ENCODE measurements at places on chromosomes 3 and 15.

DNA sequence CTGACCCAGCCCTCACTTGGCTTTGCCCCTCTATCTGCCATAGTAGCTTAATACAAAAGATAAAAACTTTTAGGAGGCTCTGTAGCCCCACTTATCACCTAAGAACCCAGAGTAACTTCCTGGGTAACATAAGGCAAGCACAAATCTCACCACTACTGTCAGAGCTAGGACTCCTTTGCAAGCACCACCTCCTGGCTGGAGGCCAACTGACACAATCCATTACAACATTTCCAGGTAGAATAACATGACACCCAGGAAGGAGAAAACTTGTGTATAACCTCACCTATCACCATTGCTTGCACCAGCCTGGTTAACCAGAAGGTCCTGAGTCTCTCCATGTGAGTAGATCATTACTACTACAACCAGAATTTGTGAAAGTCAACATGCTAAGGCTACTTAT lies 230.0 kb downstream of the TUSC7 start:
- DNase-seq: peak; percentile 67

GRCh38 chr3:111040959-111041358 lies 30.7 kb upstream of the NECTIN3 start:
- no peak for DNase-seq

GRCh38 chr15:92316586-92317295 lies 76.9 kb upstream of the ST8SIA2 start:
- DNase-seq: no peak

DNA sequence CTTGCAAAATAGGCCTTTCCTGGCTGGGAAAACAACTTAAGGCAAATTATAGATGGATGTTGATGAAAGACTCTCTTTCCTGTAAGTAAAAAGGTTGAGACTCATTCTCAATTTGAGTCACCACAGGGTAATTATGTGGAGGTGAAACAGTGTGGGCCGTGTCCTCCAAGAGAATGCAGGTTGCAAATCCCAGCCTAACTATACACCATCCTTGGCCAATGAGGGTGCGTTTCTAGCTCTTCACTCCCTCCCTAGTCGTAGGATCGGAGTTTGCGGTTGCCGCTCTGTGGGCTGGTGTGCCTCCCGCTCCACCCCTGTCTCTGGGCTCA lies 259.9 kb downstream of the PLCL2 start:
- DNase-seq: no peak

DNA sequence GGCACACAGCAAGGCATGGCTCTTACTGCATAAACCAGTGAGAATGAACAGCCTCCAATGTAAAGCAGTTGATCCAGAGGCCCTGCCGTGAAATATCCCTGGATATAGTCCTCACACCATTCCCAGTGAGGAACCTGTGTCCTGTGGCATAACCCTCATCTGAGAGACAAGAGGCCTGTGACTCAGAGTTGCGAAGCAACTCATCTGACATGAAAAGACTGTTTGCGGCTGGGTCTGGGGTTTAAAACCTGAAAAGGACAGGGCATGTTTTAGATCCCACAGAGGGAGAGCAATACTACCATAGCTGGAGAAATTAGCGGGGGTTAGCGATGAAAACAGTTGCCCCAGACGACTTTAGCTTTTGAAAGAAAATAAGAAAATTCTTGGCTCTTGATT lies 165.3 kb upstream of the BHLHE40 start:
- no peak for DNase-seq

DNA sequence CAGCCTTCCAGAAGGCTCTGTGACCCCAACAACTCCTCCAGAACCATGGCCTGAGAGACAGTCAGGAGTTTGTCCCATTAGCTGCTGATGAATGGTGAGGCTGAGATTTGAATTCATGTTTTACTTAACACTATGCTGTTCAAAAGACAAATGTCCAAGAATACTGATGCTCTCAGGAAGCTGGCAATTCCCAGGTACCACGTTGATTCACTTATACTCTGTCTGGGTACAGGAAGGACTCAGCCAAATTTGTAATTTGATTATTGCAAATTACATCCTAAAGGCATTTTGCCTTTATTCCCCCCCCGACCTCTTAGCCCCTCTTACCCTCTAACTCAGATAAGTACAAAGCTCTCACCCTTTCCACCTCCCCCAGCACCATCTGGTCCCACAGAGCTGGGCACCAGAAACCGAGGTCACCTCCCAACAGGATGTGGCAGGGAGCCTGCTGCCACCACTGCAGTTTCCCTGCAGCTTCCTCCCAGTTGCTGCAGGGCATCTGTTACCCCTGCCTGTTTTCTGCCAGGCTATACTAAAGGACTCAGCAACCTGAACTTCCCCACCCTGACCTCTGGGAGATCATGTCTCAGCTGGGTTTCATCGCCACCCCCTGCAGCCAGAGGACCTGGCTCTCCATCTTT lies 33.6 kb downstream of the EAF1 start:
- DNase-seq: no peak

- DNase-seq: no peak
Measured at GRCh38 chr3:126124148-126124868, 40.4 kb upstream of the SLC41A3 start.

- peak; percentile 100 for DNase-seq
Measured at GRCh38 chr15:75451674-75452363, at the start of gene SIN3A. SIN3A (minus strand) TSS chr15:75451690; CDS start chr15:75430375, 21,315 bp downstream.

GRCh38 chr3:181329024-181329423 lies 339.5 kb upstream of the DNAJC19 start:
- no peak for DNase-seq

GRCh38 chr15:58247855-58248842 lies 110.0 kb downstream of the AQP9 start:
- DNase-seq: no peak

GRCh38 chr3:80898211-80898610 lies 863.2 kb downstream of the GBE1 start:
- no peak for DNase-seq

GRCh38 chr3:100001526-100002270 lies 112.6 kb downstream of the FILIP1L start:
- DNase-seq: peak; percentile 98

DNA sequence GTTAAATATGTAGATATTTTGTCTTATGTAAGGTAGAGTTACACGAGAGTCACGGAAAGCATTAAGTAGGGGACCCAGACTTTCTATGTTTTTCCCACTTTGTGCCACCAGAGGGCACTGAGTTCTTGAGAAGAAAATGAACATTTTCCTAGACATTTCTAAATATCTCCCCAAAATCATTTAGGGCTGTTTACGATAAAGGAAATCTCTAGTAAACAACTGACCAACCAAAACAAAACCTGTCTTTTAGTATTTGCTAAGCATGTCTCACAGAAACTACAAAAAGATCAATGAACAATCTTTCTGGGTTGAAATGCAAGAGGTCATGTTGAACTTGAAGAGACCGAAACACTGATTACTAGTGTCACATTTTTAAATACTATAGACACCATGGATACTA lies 16.1 kb downstream of the POU1F1 start:
- peak; percentile 65 for DNase-seq

DNA sequence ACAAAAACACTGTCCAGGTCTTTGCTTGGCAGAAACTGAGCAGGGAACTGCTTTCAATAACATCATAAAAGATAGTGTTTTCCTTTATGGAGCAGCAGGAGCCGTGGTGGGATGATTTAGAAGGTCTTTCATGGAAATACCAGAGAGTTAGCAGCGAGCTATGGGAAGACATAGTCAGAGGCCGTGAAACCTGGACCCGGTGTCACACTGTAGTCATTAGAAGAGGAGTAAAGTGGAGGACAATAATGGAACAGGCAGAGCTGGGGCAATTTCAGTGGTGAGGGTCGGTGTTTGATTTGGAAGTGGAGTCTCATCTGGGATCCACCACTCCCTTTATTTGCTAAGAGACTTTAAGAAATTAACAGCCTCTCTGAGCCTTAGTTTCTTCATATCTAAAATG lies 57.5 kb downstream of the GHSR start:
- DNase-seq: no peak

DNA sequence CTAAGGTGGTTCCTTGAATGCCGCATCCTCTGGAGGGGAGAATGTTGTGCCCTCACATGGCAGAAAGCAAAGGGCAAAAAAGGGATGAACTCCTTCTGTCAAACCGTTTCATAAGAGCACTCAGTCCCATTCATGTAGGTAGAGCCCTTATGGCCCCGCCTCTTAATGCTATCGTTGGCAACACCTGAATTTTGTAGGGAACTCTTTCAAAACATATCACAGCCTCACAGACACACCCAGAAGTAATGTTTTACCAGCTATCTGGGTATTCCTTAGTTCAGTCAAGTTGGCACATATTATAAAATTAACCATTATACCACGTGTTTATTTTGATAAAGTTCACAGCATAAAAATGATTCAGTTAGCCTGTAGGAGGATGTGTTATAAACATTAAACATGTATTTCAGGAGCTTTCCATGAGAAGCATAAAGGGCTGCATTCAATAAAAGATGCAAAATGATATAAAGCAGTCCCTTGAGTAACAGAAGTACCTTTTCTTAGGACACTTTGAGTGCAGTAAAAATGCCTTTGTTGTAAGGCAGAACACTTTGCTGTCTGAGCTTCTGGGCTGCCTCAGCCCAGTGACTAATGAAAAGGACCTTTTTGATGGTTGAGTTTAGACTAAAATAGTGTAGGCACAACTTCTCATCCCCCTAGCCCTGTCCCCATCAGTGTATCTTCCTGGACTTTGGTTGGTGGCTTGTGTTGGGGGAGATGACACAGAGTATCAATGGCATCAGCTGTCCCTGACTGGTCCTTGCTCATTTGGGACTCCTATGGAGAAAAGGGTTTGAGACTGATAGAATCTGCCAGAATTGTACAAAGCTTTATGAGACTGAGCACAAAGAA lies 263.5 kb upstream of the TPRG1 start:
- DNase-seq: no peak

- DNase-seq: no peak
Measured at GRCh38 chr3:46950650-46951241, 25.8 kb downstream of the CCDC12 start.

GRCh38 chr3:172134352-172134751 lies 95.0 kb downstream of the FNDC3B start:
- no peak for DNase-seq

GRCh38 chr3:168544097-168544957 lies 448.6 kb upstream of the GOLIM4 start:
- DNase-seq: peak; percentile 10

- no peak for DNase-seq
Measured at GRCh38 chr3:108623504-108623903, 34.0 kb downstream of the DZIP3 start.

DNA sequence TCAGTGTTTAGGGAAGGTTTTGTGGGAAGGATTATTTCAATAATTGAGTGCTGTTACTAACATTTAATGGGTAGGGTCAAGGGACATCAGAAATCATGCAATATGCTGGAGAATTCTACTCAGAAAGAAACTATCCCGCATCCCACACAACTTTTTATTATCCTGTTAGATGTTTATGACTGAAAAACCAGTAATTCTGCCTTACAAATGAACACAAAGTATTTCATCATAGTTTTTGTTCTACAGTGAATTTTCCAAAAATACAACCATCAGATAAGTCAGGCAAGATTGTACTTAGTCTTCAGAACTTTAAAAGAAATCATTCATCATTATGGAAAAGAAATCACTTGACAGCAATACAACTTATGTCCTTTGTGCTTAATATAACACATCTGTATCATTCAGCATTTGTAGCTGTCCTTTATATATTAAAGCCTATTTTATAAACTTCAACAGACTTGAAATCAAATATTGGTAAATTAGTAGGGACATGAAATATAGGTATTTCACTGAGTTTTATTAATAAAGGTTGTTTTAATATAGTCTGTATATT lies 61.9 kb downstream of the TRPM7 start:
- DNase-seq: no peak

GRCh38 chr15:31065824-31066223 lies 35.7 kb downstream of the TRPM1 start:
- peak; percentile 76 for DNase-seq

- DNase-seq: no peak
Measured at GRCh38 chr3:129622226-129622874, 15.9 kb upstream of the PLXND1 start.

DNA sequence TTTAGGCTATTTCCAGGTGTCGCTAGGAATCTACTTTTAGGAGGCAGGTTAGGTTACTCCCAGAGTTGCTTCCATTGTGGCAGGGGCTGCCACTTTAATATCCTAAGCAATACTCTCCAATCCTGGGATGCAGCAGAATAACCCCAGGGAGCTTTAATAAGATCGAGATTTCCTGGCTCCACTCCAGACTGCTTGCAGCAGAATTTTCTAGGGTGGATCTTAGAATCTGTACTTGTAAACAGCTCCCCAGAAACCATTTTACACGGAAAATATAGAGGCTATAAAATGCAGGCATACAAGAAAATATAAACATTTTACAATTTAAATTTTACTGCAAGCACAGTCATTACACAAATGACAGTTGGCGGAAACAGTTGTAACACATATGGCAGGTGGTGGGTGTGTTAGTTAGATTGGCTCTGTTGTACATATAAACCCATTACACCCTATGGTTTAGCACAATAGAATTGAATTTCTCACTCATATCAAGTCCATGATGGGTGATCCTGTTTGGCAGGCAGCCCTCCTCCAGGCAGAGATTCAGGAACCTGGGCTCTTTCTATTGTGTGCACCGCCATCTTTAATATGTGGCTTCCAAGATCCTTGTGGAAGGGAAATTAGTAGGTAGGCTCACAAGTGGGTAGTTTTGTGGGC lies 35.0 kb upstream of the TNFAIP8L3 start:
- no peak for DNase-seq

DNA sequence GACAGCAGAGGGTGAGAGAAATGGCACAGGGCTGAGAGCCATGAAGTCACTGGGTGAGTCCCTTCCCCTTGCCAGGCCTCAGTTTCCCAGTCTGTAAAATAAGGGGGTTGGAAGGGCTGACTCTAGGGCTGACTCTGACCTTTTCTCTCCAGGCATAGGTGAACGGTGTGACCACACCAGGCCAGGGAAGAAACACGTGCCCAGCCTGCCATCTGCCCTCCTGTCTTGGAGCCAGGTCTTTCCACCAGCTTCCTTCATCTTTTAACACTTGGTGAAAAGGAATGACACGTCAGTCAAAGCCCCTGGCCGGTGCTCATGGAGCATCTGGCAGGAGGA lies 74.4 kb downstream of the CPN2 start:
- no peak for DNase-seq

DNA sequence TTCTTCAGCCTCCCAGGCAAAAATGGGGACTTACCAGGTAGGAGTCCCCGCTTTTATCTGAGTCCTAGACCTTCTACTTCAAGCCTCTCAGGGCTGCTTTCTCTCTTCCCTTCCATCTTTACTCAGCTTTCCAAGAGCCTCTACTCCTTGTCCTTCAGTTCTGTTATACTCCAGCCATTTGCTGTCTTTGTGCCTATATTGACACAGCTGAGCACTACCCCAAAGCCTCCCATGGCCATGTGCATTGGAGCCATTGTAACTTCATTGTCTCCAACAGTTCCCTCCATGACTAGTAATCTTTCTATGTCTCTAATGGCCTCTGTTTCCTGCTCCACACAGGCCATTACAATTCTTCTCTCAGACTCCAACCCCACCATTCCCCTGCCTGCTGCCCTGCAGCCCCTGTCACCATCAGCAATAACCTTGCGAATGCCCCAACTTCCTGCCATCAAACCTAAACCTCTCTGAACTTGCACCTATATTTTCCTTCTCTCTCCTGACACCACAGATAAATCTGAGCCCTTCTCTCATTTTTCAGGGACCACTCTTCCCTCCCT lies 77.9 kb upstream of the ADPGK start:
- no peak for DNase-seq

Measured in epithelial cell of esophagus (primary cell).